ENCODE measurements at places on chromosomes 16 and 17. TPM values are rescaled to one million over a fixed set of nuclear protein-coding genes. Genes with fewer than 3 reads are reported as not detected.

Gene KRT14
- total RNA-seq: not detected

Gene CBLN1
- not detected for total RNA-seq

Gene CDYL2
- total RNA-seq: 4.6 TPM

Gene CD79B
- not detected for total RNA-seq

Gene BLMH
- 46.4 TPM for total RNA-seq

Gene GPR139
- not detected for total RNA-seq

Gene PABPN1L
- 0.40 TPM for total RNA-seq

Gene KRTAP9-8
- total RNA-seq: not detected

Gene SALL1
- 0.33 TPM for total RNA-seq

Gene ASPA
- total RNA-seq: 0.16 TPM

Gene KRTAP17-1
- not detected for total RNA-seq

Gene GFAP
- not detected for total RNA-seq

Gene PRSS33
- not detected for total RNA-seq

Gene C16orf86
- total RNA-seq: 1.8 TPM

Gene SLC5A10
- 0.25 TPM for total RNA-seq

Gene SMTNL2
- total RNA-seq: 68.2 TPM

Gene PPP1R27
- total RNA-seq: 0.35 TPM

Gene CPPED1
- total RNA-seq: 8.7 TPM

Gene LCMT1
- total RNA-seq: 54.6 TPM

Gene TMEM235
- 1.5 TPM for total RNA-seq

Gene KRT20
- total RNA-seq: not detected

Gene MGRN1
- total RNA-seq: 121 TPM

Gene GFOD2
- 26.1 TPM for total RNA-seq

Gene TENT4B
- 11.3 TPM for total RNA-seq

Gene WBP2
- total RNA-seq: 45.8 TPM

Gene NMT1
- 86.1 TPM for total RNA-seq

Gene RPRML
- total RNA-seq: not detected

Gene CDH11
- total RNA-seq: 333 TPM

Gene NAGLU
- total RNA-seq: 31.5 TPM

Gene MYH1
- not detected for total RNA-seq

Gene USP36
- 62.0 TPM for total RNA-seq

Gene KRTAP4-1
- total RNA-seq: not detected

Gene IRX5
- total RNA-seq: 16.3 TPM

Gene DHRS7C
- total RNA-seq: not detected

Gene TNFSF13
- total RNA-seq: 4.3 TPM

Gene PITPNM3
- 1.9 TPM for total RNA-seq

Gene NPIPA2
- total RNA-seq: 11.5 TPM

Gene NUP88
- total RNA-seq: 67.6 TPM
